Vagina (tissue), 2 donors: ENCODE measurements at places on chromosomes 4 and X.

GRCh38 chr4:76987685-76988084 lies 38.1 kb downstream of the SEPTIN11 start:
- DNase-seq, result no peak

DNA sequence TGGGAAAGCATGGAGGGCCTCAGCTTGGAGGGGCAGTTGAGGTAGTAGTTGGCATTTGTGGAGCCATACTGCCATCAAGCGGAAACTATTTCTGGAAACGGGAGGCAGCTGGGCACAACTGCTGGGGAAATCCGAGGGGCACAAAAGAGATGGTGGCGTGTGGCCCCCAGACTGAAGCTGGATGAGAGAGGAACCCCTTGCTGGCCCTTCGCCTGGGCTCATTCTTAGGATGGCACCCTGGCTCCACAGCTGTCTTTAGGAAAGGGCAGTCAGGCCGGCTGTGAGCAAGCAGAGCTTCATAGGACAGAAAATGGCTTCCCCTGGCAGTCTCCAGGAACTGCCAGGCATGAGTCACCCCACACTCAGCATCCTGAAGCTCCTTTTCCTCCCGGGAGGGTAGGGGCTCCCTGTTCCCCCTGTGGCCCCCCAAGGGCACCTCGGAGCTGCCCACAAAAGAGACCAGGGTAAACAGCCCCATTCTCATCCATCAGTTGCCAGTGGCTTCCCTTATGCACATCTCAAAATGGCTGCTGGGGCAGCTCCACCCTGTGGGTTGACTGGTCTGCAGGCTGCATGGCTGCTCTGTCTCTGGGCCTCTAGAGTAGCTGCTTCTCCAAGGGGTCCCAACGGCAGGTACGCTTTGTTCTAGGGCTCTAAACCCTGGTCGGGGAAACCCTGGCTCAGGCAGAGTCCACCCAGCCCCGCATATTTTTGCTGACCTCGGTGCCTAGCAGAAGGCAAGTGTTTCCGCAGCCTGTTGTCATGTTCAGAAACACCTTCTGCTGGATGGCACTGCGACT lies 64.7 kb downstream of the NBDY start:
- DNase-seq, result peak; percentile 69

- no peak for DNase-seq
Measured at GRCh38 chr4:146053891-146054290, 115.3 kb upstream of the ZNF827 start.

DNA sequence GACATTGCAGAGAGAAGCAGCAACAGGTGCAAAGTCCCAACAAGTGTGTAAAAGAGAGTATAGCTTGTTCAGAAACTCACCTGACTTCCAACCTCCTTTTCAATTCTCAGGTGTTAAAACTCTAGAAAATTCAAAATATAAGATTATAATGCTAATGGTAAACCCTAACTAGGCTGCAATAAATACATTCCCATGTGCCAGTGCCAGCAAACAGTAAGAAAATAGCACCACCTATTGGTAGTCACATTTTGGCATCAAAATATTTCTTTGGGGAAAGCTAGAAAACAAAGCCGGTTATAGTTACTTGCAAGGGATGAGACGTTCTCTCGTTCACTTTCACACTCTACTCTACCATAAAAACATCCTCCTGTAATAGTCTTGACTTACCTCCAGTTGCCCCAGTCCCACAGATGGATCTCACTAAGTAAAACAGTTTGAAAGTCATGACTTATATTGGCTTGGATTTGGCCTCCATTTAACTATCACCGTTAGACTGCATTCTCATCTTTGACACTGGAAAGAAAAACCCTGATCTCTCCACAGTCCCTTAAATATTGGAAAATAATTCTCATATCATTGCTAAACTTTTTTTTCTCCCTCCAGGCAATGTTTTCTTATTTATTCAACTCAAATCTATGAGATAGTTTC lies 9.6 kb downstream of the BMP3 start:
- no peak for DNase-seq

DNA sequence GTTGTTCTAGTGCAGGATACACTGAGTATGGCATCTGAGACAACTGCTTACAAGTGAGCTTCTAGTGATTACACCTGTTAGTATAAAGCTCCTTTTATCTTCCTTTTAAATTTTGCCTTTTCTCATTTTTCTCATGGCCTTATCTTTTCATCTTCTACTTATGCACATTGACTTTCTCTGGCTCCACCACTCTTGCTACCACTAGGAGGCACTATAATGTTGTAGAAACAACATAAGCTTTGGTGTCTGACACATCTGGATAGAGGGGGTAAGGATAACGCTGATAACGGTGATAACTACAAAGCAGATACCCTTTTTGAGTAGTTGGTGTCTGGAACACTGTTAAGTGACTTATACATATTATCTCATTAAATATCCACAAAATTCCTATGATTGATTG lies 187.4 kb upstream of the TEX13C start:
- DNase-seq, result no peak

GRCh38 chr4:11881364-11881763 lies 452.7 kb upstream of the HS3ST1 start:
- DNase-seq, result no peak

DNA sequence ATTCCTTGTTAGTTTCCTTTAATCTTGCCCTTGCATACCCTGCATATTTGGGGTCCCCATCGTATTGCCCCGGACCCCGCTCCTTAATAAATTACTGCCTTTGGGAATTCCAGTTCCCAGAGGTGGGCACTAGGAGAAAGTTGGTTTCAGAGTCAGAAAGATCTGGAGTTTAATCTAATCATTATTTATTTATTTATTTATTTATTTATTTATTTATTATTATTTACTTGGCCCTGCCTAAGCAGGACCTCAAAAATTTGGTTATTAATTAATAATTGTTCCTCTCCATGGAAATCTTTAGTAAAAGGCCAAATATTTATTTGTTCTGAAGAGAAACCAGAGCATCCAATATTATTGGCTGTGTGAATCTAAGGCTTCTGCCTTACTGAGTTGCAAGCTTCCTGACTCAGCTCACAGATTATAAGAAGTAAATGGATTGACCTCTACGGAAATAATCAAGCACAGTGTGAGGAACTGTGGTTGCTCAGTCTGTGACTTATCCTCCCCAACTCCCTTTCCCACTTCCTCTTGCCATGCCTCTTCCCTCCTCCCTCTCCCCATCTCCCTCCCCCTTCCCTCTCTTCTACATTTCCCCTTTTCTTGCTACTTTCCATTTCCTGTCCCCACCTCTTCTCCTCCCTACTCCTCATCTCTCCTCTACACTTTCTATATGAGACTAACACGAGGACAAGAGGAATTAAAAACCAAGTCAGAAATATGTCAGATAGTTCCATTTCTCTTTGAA lies 61.5 kb upstream of the AP1S2 start:
- DNase-seq, result no peak
